SJSA1 (cell line): ENCODE measurements at places on chromosomes 12 and 14. TPM values are rescaled to one million over a fixed set of nuclear protein-coding genes. Genes with fewer than 3 reads are reported as not detected.

DNA sequence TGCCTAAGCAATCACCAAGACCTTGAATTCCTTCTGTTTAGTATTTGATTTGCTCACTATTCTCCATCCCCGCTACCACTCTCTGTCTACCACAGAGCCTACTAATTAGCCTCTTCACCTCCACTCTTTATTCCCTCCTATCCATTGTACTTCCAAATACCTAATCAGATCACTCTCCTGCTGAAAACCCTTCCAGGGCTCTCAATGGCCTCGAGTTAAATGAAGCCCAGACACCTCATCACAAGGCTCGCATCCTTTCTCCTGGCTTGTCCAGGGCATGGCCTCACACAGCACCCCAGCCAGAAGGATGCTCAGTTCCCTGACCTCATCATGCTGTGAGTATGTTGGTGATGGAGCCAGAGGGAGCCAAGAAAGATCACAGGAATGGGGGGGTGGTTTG is 71.4 kb upstream of the PRMT8 start:
- no peak for DNase-seq

- DNase-seq = no peak
Measured at GRCh38 chr14:23183158-23183470, 346 bp downstream of the SLC7A8 start.

- DNase-seq = no peak
Measured at GRCh38 chr14:71942904-71943694, 10.9 kb downstream of the RGS6 start.

GRCh38 chr14:52862632-52863333 is 71.4 kb upstream of the GNPNAT1 start:
- peak; percentile 50 for DNase-seq

GRCh38 chr12:103928682-103929045 is 1.5 kb upstream of the HSP90B1 start:
- DNase-seq = no peak

DNA sequence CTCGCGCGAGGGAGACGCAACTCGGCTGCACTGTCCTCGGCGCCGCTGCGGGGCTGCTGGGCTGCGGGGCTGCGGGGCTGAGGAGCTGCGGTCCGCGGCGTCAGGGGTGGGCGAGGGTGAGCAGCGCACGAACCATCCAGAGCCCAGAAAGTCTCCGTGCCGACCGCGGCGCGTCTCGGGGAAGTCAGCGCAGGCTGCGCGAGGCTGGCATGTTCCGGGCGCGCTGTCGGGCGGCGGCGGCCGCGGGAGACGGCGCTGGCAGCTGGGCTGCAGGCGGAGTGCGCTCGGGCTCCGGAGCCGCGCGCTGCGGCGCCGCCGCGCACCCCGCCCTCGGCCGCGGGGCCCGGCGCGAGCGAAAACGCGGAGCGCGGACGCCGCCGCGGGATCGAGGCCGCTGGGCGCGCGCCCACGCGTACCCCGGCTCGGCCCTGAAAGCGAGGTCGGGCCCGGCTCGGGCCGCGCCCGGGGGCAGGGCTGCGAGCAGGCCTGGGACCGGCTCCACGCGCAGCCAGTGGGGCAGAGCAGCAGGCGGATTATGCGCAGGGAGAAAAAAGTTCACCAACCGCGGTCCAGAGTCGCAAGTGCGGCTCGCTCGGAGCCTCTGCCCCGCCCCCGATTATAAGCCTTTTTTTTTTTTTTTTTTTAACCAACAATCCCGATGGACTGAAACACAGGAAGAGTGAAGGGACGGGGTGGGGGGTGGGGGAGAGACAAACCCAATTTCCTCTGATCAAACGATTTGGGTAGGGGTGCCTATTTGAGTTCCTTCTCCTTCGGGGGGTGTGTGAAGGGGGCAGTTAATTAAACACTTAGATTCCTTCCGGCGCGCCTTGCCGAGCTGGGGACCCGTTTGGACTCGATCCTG is at the start of gene PRICKLE1:
TSS of gene PRICKLE1 (minus strand) at position 282 of the 865 bp plus-strand sequence. CDS start 117,230 bp downstream, outside the sequence.
- peak; percentile 42 for DNase-seq

Gene ANKRD9
- 28.7 and 83.8 TPM in 2 replicates for total RNA-seq

Gene PLCZ1
- total RNA-seq = not detected in 2 replicates

Gene EFS
- total RNA-seq = not detected in 2 replicates

Gene P2RX2
- total RNA-seq = not detected in 2 replicates

Gene NT5DC3
- total RNA-seq = 7.0 and 15.4 TPM in 2 replicates

Gene VRTN
- total RNA-seq = not detected in 2 replicates
